ENCODE measurements at places on chromosomes 13 and 19.

- DNase-seq = no peak
Measured at GRCh38 chr13:57437587-57437986, 194.0 kb upstream of the PCDH17 start.

DNA sequence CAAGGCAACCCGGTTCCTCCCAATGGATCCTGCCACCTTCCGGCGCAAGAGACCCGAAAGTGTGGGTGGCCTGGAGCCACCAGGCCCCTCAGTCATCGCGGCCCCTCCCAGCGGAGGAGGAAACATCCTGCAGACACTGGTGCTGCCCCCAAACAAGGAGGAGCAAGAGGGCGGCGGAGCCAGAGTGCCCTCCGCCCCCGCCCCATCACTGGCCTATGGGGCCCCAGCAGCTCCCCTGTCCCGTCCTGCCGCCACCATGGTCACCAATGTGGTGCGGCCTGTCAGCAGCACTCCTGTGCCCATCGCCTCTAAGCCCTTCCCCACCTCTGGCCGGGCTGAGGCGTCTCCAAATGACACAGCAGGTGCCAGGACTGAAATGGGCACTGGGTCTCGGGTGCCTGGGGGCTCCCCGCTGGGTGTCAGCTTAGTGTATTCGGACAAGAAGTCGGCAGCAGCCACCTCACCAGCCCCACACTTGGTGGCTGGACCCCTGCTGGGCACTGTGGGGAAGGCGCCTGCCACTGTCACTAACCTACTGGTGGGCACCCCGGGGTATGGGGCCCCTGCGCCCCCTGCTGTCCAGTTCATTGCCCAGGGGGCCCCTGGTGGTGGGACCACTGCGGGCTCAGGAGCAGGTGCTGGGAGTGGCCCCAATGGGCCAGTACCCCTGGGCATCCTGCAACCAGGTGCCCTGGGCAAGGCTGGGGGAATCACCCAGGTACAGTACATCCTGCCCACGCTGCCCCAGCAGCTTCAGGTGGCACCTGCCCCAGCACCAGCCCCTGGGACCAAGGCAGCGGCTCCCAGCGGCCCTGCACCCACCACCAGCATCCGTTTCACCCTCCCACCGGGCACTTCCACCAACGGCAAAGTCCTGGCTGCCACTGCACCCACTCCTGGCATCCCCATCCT lies 11.2 kb upstream of the PRR19 start:
- peak; percentile 72 for DNase-seq

GRCh38 chr13:33794576-33794975 lies 23.4 kb upstream of the RFC3 start:
- DNase-seq = no peak

DNA sequence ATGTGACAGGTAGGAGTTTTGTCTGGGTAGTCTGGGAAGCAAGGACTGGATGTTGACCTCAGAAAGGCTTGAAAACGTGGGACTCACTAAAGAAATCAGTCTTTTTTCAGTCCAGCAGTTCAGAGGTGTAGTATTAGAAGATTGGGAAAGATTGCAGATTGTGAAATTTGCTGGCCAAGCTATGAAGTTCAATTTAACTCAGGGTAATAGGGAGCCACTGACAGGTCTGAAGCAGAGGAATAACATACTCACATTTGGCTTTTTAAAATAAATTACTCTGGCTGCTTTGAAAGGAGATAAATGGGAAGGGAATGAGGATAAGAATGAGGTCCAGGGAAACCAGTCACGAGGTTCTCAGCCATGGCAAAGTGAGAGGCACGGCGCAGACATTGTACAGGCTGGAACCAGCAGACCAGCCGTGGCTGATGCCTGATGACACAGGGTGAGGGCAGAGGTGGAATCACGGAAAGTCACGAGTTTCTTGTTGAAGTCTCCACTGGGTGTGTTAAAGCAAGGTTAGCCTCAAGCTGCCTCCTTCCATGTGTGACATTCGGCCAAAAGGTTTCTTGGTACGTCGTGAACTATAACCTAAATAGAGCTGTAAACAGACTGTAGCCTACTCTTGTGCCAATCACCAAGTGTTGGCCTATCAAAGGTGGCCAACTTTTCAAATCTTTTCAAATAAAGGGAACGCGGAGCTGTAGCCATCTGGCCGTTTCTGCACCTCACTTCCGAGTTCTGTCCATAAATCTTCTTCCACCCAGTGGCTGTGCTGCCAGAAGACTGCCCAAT lies 377.6 kb downstream of the IRS2 start:
- DNase-seq = no peak

GRCh38 chr19:19552798-19553197 lies 14.7 kb downstream of the CILP2 start:
- no peak for DNase-seq

- DNase-seq = no peak
Measured at GRCh38 chr13:71865874-71866334, 1.1 kb downstream of the DACH1 start.

- no peak for DNase-seq
Measured at GRCh38 chr13:52061587-52061986, 37.1 kb downstream of the UTP14C start.

DNA sequence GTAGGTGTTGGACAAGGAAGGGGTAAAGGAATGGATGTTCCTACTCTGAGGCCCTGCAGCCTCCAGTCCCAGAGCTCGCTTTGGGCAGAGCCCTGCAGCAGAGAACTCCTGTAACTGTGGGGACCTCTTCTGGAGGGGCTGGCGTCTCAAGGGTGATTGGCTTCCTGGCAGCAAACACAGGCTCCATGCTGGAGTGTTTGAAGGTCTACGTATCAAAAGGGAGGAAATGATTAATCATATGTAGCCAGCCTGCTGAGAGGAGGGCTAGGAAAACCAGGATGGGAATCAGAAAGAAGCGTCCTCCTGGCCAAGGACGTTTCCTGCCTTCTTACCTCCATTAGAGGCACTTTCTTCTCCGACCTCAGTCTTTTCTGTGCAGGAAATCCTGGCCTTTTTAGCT lies 208.5 kb downstream of the TSHZ3 start:
- DNase-seq = no peak

GRCh38 chr13:36905944-36906343 lies 14.1 kb downstream of the SMAD9 start:
- DNase-seq = no peak

DNA sequence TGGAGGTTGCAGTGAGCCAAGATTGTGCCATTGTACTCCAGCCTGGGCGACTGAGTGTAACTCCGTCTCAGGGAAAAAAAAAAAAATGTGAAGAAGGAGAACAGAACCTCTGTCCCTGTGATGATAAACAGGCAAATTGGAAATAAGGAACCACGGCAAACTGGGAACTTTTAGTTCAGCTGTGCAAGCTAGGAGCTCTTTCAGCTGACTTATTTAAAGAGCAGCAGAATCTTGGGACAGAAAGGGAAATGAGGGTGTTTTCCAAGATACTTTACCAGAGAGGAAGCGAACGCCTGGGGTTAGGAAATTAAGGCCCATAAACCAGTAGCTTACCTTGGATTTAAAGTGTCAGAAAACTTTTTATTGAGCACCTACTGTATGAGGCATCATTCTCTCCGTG lies 3.0 kb upstream of the UPF1 start:
- no peak for DNase-seq

GRCh38 chr13:88022431-88023208 lies 351.4 kb downstream of the SLITRK5 start:
- no peak for DNase-seq

DNA sequence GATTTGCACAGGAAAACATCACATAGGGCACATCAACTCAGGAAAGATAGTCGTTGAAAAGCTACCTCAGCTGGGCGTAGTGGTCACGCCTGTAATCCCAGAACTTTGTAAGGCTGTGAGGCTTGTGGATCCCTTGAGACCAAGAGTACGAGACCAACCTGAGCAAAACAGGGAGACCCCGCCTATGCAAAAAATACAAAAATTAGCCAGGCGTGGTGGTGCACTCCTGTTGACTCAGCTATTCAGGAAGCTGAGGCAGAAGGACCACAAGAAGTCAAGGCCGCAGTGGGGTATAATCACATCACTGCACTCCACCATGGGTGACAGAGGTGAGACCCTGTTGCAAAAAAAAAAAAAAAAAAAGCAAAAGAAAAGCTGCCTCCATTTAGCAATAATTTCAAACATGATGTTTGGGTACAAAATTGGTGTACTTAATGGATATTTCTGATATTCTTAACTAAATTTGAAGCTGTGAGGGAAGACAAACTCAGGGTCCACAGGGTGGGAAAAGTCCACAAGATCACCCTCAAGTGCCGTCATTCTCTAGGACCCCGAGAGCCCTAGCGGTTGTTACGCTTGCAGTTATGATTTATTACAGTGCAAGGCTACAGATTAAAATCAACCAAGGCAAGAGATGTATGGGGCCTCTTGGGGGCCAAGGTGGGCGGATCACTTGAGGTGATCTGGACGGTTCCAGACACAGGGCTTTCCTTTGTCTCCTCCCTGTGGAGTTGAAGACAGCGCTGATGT lies 42.5 kb upstream of the LDLR start:
- no peak for DNase-seq

- no peak for DNase-seq
Measured at GRCh38 chr13:37163641-37164265, 58.3 kb upstream of the CSNK1A1L start.

DNA sequence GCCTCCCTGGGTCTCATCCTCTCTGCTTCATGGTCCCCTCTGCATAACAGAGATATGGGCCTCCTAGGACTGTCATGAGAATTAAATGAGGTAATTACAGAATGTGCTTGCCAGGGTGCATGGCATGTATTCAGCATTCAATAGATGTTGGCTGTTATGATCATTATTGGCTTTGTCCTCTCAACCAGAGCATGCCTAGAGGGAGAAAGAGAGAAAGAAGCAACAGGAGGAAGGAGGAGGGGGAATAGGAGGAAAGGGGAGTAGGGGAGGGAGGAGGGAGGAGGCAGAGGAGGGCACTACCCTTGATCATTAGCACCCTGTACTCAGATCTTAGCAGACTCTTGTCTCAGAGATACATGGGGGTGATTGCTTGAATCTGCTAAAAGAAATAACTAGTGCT lies 41.0 kb upstream of the SIAH3 start:
- DNase-seq = no peak

- DNase-seq = no peak
Measured at GRCh38 chr19:22893855-22894270, 61.8 kb downstream of the ZNF723 start.

- DNase-seq = no peak
Measured at GRCh38 chr19:8111376-8111775, 38.0 kb downstream of the FBN3 start.

DNA sequence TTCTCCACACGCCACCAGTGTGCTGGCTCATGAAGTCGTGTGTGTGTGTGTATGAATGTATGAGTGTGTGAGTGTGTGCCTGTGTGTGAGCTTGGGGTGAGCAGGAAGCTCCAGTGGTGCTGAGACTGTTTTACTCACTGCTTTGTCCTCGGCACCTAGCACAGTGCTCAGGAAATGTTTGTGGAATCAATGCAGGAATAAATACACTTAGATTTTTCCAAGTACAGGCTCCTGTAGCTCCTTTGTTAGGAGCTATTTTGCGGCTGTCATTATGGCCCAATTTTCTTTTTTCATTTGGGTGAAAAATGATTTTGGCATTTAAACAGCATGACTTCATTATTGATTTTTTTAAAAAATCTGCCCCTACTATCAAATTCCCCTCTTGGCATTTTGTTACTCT lies 193.5 kb upstream of the KL start:
- no peak for DNase-seq

GRCh38 chr13:23289917-23290357 lies 109.2 kb downstream of the SGCG start:
- DNase-seq = no peak

DNA sequence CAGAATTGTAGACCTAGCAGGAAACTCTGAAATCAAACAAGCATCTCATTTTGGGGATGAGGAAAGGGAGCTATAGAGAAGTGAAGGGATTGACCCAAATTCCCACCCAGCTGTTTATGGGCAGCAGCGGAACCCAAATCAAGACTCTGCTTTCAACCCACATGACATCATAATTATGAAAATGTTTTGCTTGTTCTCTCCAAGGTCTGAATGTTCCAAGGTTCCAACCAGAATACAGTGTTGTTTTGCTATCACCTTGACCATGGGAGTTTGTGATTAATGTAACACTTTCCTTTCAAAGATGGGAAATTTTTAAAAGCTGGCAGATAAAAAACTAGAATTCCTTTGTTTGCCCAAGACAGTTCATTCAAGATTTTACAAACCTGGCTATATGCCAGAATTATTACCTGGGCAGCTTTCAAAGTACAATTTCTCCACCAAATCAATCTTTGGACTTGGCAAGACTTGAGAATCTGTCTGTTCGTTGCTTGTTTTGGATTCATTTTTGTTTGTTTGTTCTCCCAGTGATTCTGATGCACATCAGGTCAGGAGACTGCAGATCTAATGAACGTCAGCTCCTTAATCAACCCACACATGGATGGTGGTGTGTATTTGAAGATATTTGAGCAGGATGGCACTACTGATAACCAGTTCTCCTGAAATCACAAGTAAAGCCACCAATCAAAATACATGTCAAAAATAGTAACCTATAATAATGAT lies 322.7 kb downstream of the FOXO1 start:
- DNase-seq = no peak

DNA sequence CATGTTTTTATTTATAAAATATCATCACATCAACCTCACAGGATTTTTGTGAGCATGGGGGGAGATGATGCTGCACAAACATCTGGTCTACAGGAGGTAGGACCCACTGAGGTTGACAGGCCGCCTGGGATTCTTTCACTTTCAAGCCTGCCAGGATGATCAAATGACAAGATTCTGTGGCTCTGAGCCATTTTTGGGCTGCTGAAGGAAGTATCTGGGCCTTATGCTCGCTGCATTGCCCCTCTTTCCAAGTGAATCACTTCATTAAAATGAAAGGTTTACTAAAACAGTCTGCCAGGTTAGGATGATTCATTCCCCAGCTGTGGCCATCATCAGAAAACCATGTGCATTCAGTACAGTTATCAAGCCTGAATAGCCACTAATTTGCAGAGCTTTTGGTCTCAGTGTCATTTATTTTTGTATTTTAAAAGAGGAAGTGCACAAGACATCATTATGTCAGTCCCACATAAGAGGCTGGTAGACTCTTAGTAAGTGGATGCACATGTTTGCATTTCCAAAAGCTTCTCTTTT lies 34.4 kb downstream of the STARD13 start:
- no peak for DNase-seq

GRCh38 chr13:107252428-107252827 lies 684.5 kb upstream of the ARGLU1 start:
- no peak for DNase-seq

GRCh38 chr13:95155504-95155903 lies 145.7 kb downstream of the ABCC4 start:
- DNase-seq = no peak

- no peak for DNase-seq
Measured at GRCh38 chr19:17656970-17657369, 31.2 kb downstream of the UNC13A start.

GRCh38 chr13:70729369-70729768 lies 621.1 kb upstream of the KLHL1 start:
- no peak for DNase-seq

DNA sequence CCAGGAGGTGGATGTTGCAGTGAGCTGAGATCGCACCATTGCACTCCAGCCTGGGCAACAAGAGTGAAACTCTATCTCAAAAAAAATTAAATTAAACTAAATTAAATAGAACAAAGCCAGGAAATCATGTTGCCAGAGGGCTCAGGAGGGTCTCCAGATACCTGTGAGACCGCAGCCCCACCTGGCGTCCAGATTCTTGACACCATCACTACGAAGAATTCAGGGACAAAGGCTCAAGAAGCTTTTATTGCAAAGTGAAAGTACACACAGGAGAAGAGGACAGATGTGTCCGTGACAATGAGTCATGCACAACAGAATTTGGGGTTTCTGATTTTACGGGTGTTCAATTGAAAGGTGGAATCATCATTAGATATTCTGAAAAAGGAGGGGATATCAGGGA lies 76.6 kb downstream of the STOML3 start:
- DNase-seq = no peak

All from CD8-positive, alpha-beta T cell (primary cell).